Activated CD4-positive, alpha-beta memory T cell treated with anti-CD3 and anti-CD28 coated beads for 36 hours (primary cell): ENCODE measurements at places on chromosomes 6 and 20. TPM values are rescaled to one million over a fixed set of nuclear protein-coding genes. Genes with fewer than 3 reads are reported as not detected.

Gene HECA
- 75.7 TPM for total RNA-seq

Gene ESR1
- total RNA-seq = 0.10 TPM

Gene ANKS1A
- total RNA-seq = 7.2 TPM

Gene PCSK2
- total RNA-seq = not detected

Gene UBE2J1
- total RNA-seq = 24.9 TPM

Gene CNPY3
- 32.2 TPM for total RNA-seq

Gene UNC5CL
- total RNA-seq = 2.4 TPM

Gene TGM3
- total RNA-seq = not detected

Gene MOG
- total RNA-seq = not detected

Gene IPCEF1
- 14.2 TPM for total RNA-seq

DNA sequence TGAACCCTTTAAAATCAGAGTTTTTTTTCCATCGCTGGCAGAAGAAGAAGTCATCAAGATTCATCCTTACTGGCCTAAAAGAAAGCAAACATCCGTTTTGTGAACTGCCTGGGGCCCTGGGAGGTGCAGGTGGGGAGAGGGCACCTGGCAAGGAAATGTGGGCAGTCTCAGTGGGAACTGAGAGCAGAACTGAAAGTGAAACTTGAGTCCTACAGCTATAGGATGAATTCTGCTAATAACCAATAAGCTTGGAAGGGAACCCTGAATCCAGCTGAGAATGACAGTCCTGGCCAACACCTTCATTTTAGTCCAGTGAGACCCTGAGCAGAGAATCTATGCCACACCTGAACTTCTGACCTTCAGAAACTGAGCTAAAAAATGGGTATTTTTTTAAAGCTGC is 130.1 kb upstream of the ASCC3 start:
- H3K27ac ChIP-seq = no peak overlapping the region
- H3K4me1 ChIP-seq = peaks cover 18% of the 10 kb centered on the region
- no peak for DNase-seq
- peaks cover 2% of the 10 kb centered on the region for H3K27me3 ChIP-seq
- H3K4me3 ChIP-seq = no peak overlapping the region

DNA sequence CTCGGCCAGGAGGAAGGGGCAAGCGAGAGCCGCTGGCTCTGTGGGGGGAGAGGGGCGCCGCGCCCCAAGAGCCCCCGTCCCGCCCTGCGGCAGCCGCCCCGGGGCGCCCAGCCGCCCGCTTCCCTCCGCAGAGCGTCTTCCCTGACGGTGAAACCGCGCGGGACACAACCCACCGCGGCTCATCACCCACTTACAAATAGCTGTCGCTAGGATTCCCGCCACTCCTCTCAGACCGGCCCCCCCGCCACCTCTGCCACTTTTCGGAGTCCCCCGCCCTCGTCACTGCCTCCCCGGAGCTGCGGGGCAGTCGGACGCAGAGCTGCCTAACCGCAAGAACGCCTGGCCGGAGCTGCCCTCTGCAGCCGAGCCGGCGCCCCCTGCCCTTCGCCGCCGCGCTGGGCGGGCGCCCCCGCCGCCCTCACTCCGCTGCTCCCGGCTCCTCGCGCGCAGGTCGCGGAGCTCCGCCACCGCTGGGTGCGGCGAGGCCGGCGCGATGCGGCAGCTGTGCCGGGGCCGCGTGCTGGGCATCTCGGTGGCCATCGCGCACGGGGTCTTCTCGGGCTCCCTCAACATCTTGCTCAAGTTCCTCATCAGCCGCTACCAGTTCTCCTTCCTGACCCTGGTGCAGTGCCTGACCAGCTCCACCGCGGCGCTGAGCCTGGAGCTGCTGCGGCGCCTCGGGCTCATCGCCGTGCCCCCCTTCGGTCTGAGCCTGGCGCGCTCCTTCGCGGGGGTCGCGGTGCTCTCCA is at the start of gene SLC35D3:
Gene SLC35D3, plus strand, starts transcription at position 366 of the 749 bp plus-strand sequence. Its CDS starts 128 bp downstream, at position 494.
- peaks cover 46% of the 10 kb centered on the region for H3K27me3 ChIP-seq
- peaks cover 23% of the 10 kb centered on the region for H3K4me1 ChIP-seq
- no peak within 1 kb of the TSS for H3K27ac ChIP-seq
- no peaks in the 10 kb centered on the region for H3K36me3 ChIP-seq

DNA sequence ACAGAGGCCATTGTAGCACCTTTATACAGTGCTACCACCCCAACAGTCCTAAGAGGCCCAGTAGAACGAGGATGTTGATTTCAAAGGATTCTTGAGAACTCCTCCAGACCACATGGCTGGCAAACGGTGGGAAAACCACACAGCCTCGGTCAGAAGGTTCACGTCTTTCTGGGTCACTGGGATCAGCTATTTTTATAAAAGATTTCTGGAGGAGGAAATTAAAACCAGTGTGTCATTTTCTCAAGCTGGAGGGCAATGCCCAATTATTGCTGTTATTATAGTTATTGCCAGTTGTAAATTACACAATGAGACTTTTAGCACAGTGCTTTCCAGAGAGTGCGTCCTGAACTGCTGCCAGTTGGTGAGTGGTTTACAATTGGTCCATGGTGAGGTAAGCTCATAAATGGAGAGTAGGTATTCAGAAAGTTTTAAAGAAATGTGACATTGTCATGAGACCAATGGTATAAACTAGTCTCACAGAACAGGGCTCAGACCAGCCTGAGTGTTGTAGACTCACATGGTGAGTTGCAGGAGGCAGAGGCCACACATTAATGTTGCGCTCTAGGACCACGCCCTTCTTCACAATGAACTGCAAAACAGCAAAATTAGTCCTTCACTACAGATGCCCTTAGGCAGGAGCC is 8.4 kb upstream of the PPP1R14C start:
- no peak overlapping the region for H3K4me3 ChIP-seq
- H3K36me3 ChIP-seq = no peaks in the 10 kb centered on the region
- H3K4me1 ChIP-seq = no peaks in the 10 kb centered on the region
- peaks cover 20% of the 10 kb centered on the region for H3K27me3 ChIP-seq
- no peak for DNase-seq
- H3K27ac ChIP-seq = no peak overlapping the region

DNA sequence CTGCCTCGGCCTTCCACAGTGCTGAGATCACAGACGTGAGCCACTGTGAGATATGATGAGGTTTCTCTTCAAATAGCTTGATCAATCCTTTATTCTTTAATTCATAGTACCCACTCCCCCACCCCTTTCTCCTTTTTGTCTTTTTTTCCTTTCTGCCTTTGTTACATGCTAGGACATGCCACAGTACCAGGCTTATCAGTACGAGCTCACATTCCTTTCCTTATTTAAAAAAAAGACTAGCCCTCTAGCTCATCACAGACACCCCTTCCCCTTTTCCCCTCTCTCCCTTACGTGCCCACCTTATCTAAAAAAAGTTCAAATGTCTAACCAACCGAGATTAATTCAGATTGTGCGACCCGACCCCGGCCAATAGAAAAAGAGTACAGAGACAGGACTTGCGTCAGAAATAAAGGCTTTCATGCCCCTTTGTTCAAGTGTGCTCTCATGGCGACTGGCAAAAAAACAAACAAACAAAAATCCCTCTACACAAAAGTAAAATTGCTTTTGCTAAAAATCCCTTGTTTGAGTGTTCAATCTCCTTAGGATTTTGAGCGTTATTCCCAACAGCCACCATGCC is 49.2 kb downstream of the MRAP2 start:
- no peak for DNase-seq
- H3K4me1 ChIP-seq = no peaks in the 10 kb centered on the region
- H3K4me3 ChIP-seq = no peak overlapping the region
- H3K27ac ChIP-seq = no peak overlapping the region
- no peaks in the 10 kb centered on the region for H3K36me3 ChIP-seq

DNA sequence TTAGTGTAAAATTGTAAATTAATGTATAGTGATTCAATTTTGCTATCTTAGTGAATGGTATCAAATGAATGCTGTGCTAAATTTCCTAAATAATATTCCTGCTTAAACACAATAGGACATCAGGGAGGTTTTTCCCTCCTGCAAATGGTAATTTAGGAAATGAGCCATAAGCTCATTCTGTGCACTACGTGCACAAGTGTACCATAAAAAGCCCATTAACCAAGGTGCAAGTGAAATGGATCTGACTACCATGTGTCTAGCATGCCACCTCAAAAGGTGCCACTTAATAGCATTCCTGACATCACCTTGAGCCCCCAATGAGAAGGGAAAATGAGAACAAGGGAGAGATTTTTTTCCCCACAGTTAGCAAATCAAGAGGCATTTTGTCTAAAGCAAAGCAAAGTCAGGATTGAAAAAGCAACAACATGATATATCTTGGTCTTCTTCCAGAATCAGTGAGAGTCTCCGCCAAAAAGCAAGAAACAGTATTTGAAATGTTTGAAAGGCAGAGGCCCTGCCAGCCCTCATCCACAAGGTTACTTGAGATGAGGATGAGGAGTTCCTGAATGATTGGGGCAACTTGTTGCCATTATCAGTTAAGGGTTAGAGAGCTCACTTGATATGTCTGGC is 334.2 kb upstream of the RSPO3 start:
- no peaks in the 10 kb centered on the region for H3K36me3 ChIP-seq
- no peaks in the 10 kb centered on the region for H3K4me1 ChIP-seq
- H3K27ac ChIP-seq = no peak overlapping the region
- no peak overlapping the region for H3K4me3 ChIP-seq
- no peaks in the 10 kb centered on the region for H3K27me3 ChIP-seq

DNA sequence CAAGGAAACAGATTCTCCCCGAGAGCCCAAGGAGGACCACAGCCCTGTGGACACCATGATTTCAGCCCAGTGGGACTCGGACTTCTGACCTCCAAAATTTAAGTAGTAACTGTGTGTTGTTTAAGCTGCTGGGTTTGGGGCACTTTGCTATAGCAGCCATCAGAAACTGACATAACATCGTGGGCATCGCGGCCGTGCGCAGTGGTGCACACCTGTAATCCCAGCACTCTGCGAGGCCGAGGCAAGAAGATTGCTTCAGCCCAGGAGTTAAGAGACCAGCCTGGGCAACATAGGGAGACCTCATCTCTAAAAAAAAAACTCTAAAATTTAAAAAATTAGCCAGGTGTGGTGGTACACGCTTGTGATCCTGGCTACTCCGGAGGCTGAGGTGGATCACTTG is 175.8 kb downstream of the PREX1 start:
- no peak overlapping the region for H3K4me3 ChIP-seq
- H3K27ac ChIP-seq = no peak overlapping the region
- H3K27me3 ChIP-seq = no peaks in the 10 kb centered on the region
- H3K4me1 ChIP-seq = no peaks in the 10 kb centered on the region

DNA sequence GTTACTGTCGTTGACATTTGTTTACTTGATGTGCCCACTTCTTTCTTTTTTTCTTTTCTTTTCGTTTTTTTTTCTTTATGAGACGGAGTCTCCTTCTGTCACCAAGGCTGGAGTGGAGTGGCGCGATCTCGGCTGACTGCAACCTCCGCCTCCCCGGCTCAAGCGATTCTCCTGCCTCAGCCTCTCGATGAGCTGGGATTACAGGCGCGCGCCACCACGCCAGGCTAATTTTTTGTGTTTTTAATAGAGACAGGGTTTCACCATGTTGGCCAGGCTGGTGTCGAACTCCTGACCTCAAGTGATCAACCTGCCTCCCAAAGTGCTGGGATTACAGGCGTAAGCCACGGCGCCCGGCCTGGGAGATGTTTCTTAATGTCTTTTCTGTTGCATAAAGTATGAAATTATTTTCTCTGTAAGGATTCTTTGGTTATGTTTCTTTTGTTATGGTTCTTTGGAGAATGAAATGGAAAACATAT is 33.3 kb upstream of the PRSS16 start:
- H3K4me3 ChIP-seq = no peak overlapping the region
- H3K27me3 ChIP-seq = peaks cover 48% of the 10 kb centered on the region
- H3K4me1 ChIP-seq = no peaks in the 10 kb centered on the region
- peaks cover 3% of the 10 kb centered on the region for H3K36me3 ChIP-seq
- H3K27ac ChIP-seq = no peak overlapping the region
- DNase-seq = no peak

DNA sequence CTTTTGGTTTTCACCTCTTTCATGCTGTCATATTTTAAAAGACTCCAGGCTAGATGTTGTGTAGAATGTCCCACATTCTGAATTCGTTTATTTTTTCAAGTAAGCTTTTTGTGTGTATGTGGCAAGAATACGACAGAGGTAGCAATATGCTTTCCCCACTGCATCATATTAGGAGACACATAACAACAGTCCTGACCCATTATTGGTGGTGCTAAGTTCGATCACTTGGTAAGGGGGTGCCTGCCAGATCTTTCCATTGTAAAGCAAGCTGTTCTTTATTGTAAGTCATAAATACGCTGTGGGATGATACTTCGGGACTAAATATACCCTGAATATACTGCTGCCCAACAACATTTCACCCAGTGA is 588 bp upstream of the NCOA3 start:
- peak overlapping the region; percentile 92 for H3K4me3 ChIP-seq
- peak overlapping the region; percentile 89 for H3K27ac ChIP-seq
- peaks cover 28% of the 10 kb centered on the region for H3K36me3 ChIP-seq
- peaks cover 49% of the 10 kb centered on the region for H3K4me1 ChIP-seq
- no peaks in the 10 kb centered on the region for H3K27me3 ChIP-seq

GRCh38 chr20:51625105-51625504 is 82.6 kb upstream of the NFATC2 start:
- no peak for DNase-seq
- H3K4me1 ChIP-seq = peaks cover 43% of the 10 kb centered on the region
- no peak overlapping the region for H3K27ac ChIP-seq

DNA sequence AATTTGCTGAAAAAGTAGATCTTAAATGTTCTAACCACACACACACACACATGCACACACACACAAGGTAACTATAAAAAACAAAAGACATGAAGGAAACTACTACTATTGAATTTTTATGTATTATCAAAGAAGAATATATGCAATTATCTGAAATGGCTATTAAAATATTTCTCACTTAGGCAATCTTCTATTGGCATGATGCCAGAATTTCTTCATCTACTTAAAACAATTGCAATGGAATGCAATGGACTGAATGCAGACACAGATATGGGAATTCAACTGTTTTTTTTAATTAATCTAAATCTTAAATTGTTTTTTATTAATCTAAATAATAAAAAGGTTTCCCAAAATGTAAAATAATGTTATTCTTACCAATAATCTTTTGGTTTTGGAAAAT is 152.6 kb upstream of the SMLR1 start:
- no peak overlapping the region for H3K4me3 ChIP-seq
- no peak for DNase-seq
- no peaks in the 10 kb centered on the region for H3K27me3 ChIP-seq
- H3K27ac ChIP-seq = no peak overlapping the region
- peaks cover 2% of the 10 kb centered on the region for H3K36me3 ChIP-seq

DNA sequence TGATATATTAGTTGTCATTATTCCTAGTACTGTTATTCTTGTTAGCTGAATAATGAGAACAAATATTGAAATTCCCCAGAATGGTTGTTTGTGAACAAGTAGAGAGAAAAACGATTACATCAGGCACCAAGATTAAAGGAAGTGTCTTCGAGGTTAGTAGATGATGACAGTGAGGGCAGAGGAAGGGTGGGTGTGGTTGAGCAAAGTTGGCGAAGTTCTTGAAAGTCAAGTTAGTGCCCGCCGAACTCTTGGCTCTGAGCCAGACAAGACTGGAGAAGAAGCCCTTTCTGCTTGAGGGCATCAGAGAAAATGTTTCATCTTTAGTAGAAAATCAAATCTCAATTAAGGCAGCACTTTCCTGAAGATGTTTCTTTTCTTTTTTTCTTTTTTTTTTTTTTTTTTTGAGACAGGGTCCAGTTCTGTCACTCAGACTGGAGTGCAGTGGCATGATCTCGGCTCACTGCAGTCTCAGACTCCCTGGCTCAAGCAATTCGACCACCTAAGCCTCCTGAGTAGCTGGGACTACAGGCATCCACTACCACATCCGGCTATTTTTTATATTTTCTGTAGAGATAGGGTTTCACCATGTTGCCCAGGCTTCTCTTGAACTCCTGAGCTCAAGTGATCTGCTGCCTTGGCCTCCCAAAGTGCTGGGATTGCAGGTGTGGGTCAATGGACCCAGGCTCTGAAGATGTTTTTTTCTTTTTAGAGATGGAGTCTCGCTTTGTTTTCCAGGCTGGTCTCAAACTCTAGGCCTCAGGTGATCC is 77.1 kb downstream of the SGK1 start:
- H3K36me3 ChIP-seq = peaks cover 2% of the 10 kb centered on the region
- H3K4me1 ChIP-seq = peaks cover 48% of the 10 kb centered on the region
- H3K27me3 ChIP-seq = no peaks in the 10 kb centered on the region
- peak; percentile 81 for DNase-seq
